ENCODE measurements at places on chromosomes 7 and 10. TPM values are rescaled to one million over a fixed set of nuclear protein-coding genes. Genes with fewer than 3 reads are reported as not detected.

GRCh38 chr7:74684921-74685320, 27.4 kb downstream of the GTF2I start:
- DNase-seq: no peak

The AHCYL2 gene
- total RNA-seq: 16.8 TPM

- no peak for DNase-seq
Observed at GRCh38 chr7:76053461-76053860, 5.6 kb downstream of the MDH2 start.

- DNase-seq: peak; percentile 36
Observed at GRCh38 chr10:71921324-71922027, 42.7 kb upstream of the CHST3 start.

GRCh38 chr10:94991243-94991888, 52.9 kb downstream of the CYP2C9 start:
- DNase-seq: no peak

All from glutamatergic neuron (in vitro differentiated cells).